NCI-H69 (cell line): ENCODE measurements at places on chromosomes 5 and 9.
A peak's percentile ranks its signal among the peaks of the same experiment; 100 is the strongest.

- DNase-seq, result no peak
Observed at GRCh38 chr5:135013445-135013844, 20.6 kb downstream of the PITX1 start.

GRCh38 chr9:15641291-15641690, 88.4 kb downstream of the CCDC171 start:
- DNase-seq, result no peak

DNA sequence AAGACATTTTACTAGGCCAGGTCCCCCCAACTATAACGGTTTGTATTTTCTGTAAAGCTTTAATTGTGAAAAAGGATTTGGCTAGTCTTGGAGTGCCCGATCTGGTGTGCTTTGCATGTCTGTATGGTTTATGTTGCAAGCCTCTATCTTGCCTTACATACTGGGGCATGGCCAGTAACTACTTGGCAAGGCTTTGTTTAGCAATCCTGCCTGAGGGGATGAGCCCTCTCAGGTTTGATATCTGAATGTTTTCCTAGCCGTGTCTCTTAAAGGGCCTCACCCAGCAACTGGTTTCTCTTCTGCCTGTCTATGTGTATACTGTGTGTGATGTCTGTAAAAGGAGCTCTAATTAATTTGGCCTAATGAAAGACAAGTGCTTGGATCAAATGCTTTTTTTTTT, 61.3 kb upstream of the SPINK5 start:
- DNase-seq, result peak; percentile 11

DNA sequence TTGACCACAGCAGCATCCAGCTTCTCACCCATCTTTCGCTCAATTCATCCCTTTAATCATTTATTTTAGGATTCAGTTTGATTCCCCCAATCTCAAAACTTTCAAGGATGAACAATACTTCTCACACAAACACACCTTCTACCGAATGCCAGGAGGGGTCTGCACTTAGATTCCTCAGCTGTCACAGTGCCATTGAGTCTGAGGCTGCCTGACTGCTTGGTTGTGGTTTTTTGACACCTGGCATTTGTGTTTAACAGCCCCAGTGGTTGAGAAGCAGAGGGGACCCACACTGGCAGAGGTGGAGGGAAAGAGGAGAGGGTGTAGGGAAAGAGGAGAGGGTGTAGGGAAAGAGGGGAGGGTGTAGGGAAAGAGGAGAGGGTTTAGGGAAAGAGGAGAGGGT, 54.9 kb downstream of the PALM2AKAP2 start:
- no peak for DNase-seq

GRCh38 chr5:102720969-102721368, 34.1 kb upstream of the PAM start:
- DNase-seq, result no peak

DNA sequence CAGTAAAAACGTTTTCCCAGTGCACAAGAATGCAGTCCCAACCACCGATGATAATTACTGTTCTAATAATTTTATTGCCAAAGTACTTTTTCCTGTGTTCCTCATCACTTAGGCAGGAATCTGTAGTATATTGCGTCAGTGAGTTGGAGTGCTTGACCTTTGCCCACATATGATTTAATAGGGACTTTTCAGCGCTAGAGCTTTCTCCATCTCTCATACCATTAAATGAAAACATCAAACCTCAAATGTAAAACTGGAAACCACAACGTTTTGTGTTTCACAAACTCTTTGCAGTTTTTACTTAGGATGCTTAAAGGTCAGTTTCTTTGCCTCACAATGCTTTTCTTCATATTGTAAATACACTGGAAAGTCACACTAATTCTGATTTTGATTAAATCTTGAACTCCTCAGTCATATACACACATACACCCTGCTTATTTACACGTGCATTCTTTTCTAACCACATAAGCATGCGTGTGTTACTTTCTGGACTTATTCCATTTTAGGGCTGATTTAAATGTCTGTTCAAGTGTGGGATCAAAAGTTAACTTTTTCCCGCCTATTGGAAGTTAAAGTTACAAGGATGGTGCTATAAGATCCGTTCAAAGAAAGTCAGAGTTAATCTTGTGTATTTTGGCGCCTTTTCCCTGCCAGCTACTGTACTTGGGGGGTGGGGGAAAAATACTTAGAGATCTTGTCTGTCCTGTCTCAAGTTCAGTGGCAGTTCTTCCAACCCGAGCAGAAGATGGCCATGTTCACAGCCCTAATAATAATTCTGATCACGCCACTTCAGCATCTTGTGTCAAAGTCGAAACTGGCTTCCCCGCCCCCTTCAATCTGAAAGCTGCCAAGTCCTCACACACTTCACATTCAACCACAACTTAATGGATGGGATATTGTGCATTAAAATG, 6.6 kb upstream of the NFIB start:
- DNase-seq, result peak; percentile 77

GRCh38 chr9:16337322-16338029, 533.0 kb downstream of the BNC2 start:
- DNase-seq, result peak; percentile 26

DNA sequence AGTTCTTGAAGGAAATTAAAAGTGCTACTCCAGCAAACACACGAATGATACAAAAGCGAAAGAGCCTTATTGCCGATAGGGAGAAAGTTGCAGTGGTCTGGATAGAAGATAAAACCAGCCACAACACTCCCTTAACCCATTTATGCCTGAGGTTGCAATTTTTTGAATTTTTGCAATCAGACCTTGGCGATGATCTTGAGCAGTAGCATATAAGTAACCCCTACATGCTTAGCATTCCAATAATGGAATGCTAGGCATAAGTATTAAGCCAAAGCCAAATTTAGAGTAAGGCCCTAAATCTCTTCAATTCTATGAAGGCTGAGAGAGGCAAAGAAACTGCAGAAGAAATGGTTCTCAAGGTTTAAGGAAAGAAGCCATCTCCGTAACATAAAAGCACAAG, 153.5 kb downstream of the SLC28A3 start:
- DNase-seq, result no peak

DNA sequence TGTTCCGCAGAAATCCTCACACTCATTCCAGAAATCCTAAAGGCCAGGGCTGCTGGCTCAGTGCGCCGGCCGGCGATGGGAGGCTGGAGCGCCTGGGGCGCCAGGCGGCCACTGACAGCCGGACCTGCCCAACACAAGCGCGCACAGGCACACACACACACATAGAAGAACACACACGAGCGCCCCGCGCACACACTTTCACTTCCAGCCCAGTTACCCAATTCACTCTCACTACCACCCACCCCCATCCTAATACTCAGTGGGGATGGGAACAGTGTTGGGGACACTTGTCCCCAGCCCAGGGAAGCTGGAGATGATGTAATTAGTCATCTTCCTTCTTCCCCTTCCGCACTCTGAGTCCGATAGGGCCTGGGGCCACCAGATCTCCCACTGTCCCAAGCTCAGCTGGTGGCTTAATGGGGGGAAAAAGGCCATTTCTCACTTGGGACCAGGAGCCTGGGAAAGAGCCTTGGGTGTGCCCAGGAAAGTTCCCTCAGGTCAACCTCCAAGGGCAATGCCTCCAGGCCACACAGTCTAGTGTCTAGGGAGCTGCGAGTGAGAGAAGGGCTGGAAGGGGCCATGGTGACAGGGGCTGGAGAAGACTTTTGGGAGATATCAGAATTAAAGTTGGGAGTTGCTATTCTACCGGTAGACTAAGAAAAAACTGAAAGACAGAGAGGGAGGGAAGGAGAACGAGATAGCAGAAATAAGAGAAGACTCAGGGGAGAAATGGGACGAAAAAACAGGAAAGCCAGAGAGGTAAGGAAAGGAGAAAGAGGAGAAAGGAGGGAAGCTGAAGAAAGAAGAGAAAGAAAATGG, 1.7 kb downstream of the EBF1 start:
- no peak for DNase-seq

- DNase-seq, result peak; percentile 64
Observed at GRCh38 chr5:127096328-127096993, 23.2 kb upstream of the C5orf63 start.

DNA sequence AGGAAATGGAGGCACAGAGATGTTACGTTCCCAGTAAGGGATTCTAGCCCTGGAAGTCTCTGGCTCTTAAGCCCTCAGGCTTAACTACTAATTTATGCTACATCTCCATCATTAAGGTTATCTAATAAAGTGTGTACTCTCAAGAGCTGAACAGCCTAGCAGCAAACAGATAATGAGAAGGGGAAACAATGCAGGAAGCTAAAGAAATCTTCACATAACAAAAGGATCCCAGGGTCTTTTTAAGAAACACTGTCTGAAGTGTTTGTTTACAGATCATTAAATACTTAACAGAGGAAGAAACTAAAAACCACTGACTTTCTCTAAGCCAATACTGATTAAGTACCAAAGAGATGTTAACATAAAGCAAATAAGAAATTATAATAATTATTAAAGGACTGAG, 129.0 kb downstream of the PAPPA start:
- peak; percentile 78 for DNase-seq

GRCh38 chr5:6520201-6520600, 71.5 kb downstream of the UBE2QL1 start:
- no peak for DNase-seq

GRCh38 chr9:97478301-97478981, 23.0 kb upstream of the TMOD1 start:
- peak; percentile 59 for DNase-seq

GRCh38 chr9:8254541-8254940, 455.0 kb upstream of the DMAC1 start:
- no peak for DNase-seq

- no peak for DNase-seq
Observed at GRCh38 chr9:4814913-4815312, 22.2 kb downstream of the RCL1 start.

DNA sequence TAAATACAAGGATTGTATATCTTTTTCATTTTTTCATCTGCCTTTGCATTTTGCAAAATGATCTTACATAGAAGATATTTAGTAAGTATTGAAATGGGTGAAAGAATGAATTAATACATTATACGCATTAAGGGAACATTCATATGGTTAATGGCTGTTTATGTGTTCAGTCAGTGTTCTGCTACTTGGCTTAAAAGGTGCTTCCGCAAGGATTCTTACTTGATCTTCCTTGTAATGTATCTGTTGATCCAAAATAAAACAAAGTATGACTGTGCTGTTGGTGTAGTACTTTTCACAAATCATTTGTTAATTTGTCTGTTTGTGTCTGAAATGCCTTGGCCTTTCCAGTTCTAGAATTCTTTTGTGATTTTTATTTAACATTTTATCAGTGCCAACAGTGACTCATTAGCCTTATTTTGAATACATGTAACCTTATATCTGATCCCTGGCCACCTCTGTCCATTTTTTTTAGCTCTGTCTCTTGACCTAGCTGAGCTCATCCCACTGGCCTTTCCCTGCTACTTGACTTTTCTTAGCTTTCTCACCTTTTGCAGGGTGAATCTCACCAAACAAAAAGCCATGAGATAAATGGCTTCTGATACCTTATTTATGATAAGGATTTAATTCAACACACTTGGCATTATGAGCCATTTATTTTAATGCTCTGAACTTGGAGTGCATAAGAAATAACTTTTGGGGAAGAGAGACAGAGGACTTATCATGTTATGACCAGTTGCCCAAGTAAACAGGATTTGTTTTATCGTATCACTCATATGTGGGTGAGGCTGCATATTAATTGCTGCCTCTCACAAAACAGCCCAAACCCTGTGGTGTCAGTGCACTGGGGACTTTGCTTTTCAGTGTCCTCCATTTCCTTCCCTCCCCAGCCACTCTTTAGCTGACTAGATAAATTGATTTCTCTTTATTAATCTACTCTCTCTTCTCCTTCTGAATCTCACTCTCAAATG, 340.3 kb downstream of the KDM4C start:
- DNase-seq, result peak; percentile 56

DNA sequence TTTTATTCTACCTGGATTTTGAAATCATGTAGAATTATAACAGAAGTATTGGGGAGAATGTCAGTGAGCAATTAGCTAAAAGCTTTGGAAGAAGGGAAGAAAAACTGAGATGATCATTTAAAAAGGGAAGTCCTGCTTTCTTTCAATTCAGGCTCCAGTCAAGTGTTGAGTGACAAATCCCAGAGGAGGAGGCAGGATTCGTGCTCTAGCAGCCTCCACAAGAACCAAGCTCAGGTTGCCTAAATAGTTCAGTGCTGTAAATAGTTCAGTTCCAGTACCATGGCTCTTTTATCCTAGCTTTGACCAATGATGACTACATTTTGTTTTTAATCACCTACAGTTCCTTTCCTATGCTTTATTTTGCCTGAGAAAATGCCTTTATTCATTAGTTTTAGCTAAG, 204.9 kb upstream of the NREP start:
- no peak for DNase-seq

- DNase-seq, result no peak
Observed at GRCh38 chr9:92974161-92974661, 26.9 kb downstream of the FGD3 start.

- no peak for DNase-seq
Observed at GRCh38 chr5:87404359-87404758, 8.4 kb downstream of the CCNH start.

DNA sequence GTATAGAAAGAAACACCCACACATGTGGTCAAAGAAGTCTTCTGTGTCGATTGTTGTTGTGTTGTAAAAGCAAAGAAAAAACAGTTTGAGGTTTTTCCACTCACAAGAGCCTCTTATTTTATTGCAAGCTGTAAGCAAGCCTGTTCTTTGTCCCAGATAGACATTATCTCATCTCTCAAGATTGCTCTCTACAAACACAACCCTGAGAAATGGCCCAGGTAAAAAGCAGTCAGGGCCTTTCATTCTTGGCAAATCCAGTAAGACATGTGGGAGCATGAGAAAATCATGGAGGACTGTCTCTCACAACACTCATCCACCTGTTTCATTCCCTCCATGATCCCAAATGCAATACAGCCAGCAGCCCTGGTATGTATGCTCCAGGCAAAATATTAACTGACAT, 286.6 kb upstream of the POU5F2 start:
- DNase-seq, result peak; percentile 33

DNA sequence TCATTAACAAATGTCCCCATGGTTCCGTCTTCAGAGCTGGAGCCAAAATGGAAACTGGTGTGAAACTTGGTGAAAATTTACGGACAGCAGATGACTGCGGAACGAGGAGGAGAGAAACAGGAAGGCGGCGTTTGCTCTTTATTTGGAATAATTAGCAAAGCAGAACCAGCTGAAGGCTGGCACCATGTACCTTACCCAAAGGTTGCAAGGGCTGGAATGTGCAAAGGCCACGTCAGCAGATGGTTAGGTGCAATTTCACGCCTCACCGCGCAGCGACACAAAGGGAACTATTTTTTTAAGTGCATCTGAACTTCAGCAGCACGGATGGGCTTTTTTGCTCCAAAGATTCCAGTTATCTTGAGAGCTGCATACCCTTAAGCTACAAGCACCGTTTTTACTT, 127.4 kb downstream of the COL23A1 start:
- DNase-seq, result no peak

- no peak for DNase-seq
Observed at GRCh38 chr5:53882676-53883031, 322.2 kb downstream of the NDUFS4 start.
